ENCODE measurements at places on chromosomes 3 and 15.

DNA sequence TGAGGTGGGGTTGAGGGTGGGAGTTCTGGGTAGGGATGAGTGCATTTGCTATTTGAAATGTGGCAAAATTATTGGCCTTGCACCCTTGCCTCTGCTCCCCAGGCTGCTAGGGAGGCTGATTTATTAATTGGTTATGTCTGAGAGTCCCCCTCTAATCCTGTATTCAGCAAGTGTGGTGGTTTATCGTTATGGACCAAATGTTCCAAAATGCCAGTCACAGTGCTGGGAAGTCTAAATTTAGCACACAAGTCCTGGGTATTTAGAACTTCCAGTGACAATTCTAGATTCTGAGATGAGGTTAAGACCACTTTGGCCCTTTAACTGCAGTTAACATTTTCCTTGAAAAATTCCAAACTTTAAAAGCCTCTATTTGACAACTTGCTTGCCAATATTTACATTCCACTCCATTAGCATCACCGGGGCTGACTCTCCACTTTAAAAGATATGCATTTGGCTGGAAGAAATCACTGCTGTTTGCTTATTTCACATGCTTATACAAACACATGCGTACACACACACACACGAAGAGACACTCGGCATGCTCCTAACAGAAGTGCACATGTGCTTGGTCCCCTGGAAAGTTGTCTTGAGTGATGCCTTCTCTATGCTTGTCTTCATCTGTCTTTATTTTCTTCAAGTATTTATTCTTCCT is 247.7 kb downstream of the IL20RB start:
- no peak for DNase-seq

DNA sequence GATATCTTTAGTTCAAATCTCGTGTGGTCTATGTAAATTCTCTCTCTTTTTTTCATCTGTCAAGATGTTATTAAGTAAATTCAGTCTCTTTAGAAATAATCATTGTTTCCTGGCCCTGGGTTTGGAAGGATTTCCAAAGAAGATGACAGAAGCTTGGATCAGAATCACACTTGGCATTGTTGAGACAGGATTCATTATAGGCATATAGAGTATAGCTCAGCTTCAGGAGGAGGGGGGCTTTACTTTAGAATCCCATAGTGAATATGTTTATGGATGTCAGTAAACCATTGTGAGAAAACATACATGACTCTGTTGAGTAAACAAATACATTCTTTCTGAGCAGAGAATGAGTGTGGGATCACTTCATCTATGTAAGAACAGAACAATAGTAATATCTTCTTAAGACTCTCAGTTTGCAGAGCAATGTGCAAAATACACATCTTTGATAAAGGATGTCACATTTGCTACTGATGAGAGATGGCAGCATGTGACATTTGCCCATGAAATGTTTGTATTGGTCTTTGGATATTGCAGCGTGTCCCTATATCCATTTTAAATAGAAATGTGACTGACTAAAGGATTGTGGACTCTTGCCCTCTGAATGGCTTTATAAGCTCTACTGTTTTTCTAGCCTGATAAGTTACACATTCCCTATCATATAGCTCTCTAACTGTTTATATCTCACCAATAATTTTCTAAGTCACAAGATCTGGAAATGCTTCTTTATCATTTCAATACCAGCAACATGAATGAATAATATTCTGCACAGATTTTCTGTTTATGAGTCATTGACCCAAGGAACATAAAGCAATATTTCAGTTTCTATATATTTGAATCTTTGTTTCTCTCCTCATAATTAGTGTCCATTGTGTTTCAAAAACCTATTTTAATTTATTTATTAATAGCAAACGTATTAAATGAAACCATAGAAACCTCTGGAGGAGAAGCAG is 95.6 kb upstream of the THRB start:
- DNase-seq, result no peak

- DNase-seq, result no peak
Measured at GRCh38 chr3:118505784-118506183, 528.9 kb downstream of the IGSF11 start.

DNA sequence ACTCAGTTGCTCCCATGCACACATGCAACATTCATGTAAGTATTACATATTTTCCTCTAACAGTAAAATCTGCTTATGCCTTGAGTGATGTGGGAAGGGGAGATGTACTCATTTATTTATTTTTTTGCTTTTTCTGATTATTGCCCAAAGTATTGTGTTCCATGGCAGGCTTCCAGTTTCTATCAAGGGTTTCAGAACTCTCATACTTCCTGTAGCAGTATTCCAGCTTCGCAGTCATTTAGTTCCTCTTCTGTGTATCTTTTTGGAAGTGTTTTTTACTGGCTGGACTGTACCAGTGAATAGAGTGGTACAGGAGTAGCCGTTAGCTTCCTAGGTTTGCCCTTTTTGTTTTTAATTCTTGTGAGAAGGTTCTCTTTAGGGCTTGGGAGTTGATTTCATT is 26.9 kb downstream of the RAB11A start:
- DNase-seq, result no peak

DNA sequence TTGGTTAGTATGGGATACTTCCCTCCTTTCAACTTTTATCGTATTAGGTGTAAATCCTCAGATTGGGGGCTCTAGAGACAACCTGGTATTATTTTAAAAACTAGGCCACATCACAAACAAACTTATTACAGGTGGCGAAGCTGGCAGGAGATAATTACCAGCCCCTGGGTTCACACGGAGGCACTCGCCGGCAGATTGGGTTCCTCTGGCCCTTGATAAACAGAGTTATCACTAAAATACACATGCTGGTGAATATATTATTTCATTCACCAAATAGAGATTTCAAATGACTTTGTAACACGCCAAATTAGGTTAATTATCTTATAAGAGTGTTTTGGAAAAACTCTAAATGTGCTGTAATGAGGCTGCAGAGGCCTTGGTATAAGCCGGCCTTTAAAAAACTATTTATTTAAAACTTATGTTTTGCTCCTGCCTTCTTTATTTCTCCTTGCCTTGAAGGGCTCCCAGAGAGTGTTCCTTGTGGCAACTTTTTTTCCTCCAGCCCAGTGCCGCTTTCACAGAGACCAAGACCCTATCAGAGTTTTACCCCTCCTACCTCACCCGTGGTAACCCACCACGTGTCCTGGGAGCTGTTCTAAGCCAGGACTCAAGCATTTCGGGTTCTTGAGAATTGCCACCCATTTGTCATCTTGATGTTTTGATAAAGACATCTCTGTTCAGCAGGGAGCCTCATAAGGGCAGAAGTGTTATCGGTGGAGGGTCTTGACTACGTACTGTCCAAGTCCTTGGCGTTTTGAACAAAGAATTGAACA is 468.6 kb upstream of the CFAP20DC start:
- no peak for DNase-seq

DNA sequence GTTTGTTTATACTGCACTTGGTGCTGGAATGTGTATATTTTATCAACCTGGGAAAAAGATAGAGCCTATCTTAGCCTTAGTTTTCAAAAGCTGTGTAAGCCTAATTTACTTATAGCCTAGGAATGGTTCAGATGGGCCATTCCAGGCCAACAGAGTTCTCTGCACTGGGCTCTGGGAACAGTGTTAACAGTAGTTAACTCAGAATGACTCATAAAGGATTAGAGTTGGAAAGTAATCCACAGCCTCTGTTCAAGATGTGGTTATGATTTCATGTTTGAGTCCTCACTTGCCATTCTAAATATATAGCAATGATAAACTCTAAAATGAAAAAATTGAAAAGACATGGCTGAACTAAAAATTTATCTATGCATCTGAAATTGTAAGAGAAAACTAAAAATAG is 22.6 kb upstream of the PEX5L start:
- no peak for DNase-seq

GRCh38 chr3:17749281-17749680 is 6.8 kb upstream of the TBC1D5 start:
- no peak for DNase-seq

GRCh38 chr3:177337541-177338331 is 140.5 kb upstream of the TBL1XR1 start:
- DNase-seq, result no peak

- DNase-seq, result no peak
Measured at GRCh38 chr3:112199622-112200316, 66.7 kb upstream of the GCSAM start.

- DNase-seq, result no peak
Measured at GRCh38 chr3:67509471-67510075, 144.8 kb downstream of the SUCLG2 start.

GRCh38 chr3:147900851-147901250 is 491.7 kb downstream of the ZIC1 start:
- no peak for DNase-seq

DNA sequence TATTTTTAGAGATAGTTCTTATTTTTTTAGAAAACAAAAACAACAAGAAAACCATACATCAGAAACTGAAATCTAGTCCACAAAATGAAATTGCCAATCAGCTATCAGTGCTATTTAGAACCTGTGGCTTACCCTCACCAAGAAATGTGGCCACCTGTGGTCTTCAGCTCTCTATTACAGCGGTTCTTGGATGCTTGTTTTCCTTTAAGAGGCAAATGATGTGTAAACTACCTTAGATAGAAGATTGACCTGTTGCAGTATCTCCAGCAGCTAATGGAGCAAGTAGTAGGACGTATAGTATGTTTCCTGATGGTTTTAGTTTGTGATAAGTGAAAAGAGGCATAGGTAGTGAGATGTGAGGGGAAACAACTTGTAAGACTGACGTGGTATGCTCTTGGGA is 21.2 kb downstream of the TFG start:
- DNase-seq, result no peak

- peak; percentile 36 for DNase-seq
Measured at GRCh38 chr3:128112357-128112968, 11.1 kb downstream of the RUVBL1 start.

DNA sequence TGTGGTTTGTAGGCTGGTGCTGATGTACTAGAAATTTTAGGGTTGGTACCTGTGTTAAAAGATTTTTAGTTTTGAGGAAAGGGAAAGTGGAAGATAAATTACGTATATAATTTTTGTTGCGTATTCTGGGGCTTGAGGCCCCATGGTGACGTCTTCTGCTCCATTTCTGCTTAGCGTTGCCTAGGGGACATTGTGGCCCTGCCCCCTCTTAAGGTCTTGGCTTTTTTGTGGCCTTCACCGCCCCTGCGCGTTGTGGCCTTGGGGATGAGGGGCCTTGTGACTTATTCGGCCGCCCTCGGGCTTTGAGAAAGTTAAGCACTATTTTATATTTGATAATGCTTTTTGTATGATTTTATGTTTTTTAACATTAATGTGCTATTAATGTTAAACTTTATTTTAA is 182.0 kb downstream of the KLF13 start:
- no peak for DNase-seq

GRCh38 chr15:75307778-75308390 is 25.2 kb downstream of the GOLGA6D start:
- DNase-seq, result no peak

GRCh38 chr15:49734831-49735508 is 114.1 kb downstream of the DTWD1 start:
- no peak for DNase-seq
